Neural crest cell (in vitro differentiated cells): ENCODE measurements at places on chromosomes 1 and 21. TPM values are rescaled to one million over a fixed set of nuclear protein-coding genes. Genes with fewer than 3 reads are reported as not detected.
A peak's percentile ranks its signal among the peaks of the same experiment; 100 is the strongest.

Gene GCSAML
- total RNA-seq, result not detected in 2 replicates

Gene DYRK3
- 12.5 and 13.3 TPM in 2 replicates for total RNA-seq

Gene TUFT1
- 7.5 TPM in 2 replicates for total RNA-seq

Gene KLF17
- 0.34 TPM in 1 of 2 replicates, not detected in the other for total RNA-seq

Gene FCRL2
- not detected in 2 replicates for total RNA-seq

Gene KRTAP7-1
- not detected in 2 replicates for total RNA-seq

Gene GNG12
- total RNA-seq, result 18.4 and 18.5 TPM in 2 replicates

Gene OR2W3
- 0.75 and 0.96 TPM in 2 replicates for total RNA-seq

DNA sequence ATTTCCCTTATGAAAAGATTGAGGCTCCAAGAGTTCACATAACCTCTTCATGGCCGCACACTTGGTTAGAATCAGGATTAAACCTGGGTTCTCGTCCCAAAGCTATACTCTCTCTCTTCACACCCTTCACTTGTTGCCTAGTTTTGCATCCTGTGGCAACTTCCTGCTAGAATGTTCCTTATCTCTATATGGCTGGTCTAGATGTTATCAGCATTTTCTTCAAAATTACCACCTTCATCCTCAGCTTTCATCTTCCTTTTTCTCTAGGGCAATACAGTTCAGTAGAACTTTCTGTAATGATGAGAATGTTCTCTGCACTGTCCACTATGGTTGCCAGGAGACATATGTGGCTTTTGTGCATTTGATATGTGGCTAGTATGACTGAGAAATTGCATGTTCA, 31.1 kb upstream of the BCAR3 start:
- H3K27ac ChIP-seq, result no peak overlapping the region
- no peak overlapping the region for H3K4me3 ChIP-seq
- H3K36me3 ChIP-seq, result no peaks in the 10 kb centered on the region
- H3K27me3 ChIP-seq, result no peaks in the 10 kb centered on the region

DNA sequence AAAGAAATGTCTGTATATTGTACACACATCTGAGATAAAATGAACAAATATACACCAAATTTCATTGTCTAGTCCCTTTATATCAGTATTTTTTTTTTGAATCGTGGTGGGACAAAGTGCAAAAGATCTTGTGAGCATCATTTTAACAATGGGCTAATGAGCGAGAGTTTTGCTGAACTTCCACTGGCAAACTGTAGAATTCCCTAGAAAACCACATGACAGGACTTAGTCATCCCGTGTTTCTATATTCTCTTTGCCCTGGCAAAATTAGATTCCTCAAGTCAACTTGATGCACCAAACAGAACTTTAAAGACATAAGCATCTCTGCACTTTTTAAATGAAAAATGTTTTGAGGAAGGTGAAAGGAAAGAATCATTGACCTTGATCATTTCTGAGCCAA, 488.2 kb upstream of the PTBP2 start:
- H3K27me3 ChIP-seq, result no peaks in the 10 kb centered on the region
- peaks cover 17% of the 10 kb centered on the region for H3K4me1 ChIP-seq
- no peak overlapping the region for H3K4me3 ChIP-seq

GRCh38 chr1:97196825-97197516, 475.4 kb downstream of the PTBP2 start:
- no peak overlapping the region for H3K4me3 ChIP-seq
- peaks cover 3% of the 10 kb centered on the region for H3K4me1 ChIP-seq
- no peaks in the 10 kb centered on the region for H3K27me3 ChIP-seq
- H3K27ac ChIP-seq, result no peak overlapping the region

DNA sequence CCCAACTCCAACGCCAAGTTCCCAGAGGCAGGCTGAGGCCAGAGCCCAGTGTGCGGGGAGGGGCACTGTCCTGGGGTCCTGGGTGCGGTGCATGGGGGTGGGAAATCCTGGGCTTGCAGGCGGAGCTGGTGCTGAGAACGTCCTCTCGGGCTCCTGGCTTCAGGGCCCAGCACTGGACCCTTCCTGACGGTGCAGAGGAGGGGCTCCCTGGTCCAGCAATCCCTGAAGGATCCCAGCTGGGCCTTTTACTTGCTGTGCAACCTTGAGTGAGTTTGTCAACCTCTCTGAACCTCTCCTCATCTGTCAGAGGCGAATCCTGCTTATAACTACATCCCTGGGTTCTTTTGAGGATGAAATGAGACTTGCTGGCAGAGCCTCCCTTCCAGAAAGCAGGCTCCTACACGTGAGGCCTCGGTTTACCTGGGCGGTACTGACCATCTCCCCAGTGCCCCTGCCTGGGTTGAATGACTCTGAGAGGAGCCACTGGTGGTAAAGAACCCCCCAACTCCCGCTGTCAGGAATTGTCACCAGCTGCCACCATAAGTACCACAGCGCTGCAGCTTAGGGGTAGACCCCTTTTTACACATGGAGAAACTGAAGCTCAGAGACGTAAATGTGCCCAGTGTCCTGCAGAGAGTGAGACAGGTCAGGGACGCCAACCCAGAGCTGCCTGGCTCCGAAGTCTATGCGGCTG, 77.3 kb downstream of the DHRS3 start:
- H3K36me3 ChIP-seq, result no peaks in the 10 kb centered on the region
- DNase-seq, result no peak
- no peak overlapping the region for H3K27ac ChIP-seq
- H3K27me3 ChIP-seq, result no peaks in the 10 kb centered on the region
- H3K4me1 ChIP-seq, result peaks cover 25% of the 10 kb centered on the region

GRCh38 chr1:25485536-25486411, 55.1 kb downstream of the MACO1 start:
- no peak overlapping the region for H3K4me3 ChIP-seq
- H3K36me3 ChIP-seq, result peaks cover 7% of the 10 kb centered on the region
- H3K27ac ChIP-seq, result no peak overlapping the region
- DNase-seq, result no peak
- H3K27me3 ChIP-seq, result no peaks in the 10 kb centered on the region

GRCh38 chr1:29052941-29053340, 70.8 kb downstream of the TMEM200B start:
- DNase-seq, result no peak
- H3K27me3 ChIP-seq, result no peaks in the 10 kb centered on the region
- no peaks in the 10 kb centered on the region for H3K4me1 ChIP-seq
- H3K4me3 ChIP-seq, result no peak overlapping the region
- no peaks in the 10 kb centered on the region for H3K36me3 ChIP-seq
- H3K27ac ChIP-seq, result peak overlapping the region; percentile 44

DNA sequence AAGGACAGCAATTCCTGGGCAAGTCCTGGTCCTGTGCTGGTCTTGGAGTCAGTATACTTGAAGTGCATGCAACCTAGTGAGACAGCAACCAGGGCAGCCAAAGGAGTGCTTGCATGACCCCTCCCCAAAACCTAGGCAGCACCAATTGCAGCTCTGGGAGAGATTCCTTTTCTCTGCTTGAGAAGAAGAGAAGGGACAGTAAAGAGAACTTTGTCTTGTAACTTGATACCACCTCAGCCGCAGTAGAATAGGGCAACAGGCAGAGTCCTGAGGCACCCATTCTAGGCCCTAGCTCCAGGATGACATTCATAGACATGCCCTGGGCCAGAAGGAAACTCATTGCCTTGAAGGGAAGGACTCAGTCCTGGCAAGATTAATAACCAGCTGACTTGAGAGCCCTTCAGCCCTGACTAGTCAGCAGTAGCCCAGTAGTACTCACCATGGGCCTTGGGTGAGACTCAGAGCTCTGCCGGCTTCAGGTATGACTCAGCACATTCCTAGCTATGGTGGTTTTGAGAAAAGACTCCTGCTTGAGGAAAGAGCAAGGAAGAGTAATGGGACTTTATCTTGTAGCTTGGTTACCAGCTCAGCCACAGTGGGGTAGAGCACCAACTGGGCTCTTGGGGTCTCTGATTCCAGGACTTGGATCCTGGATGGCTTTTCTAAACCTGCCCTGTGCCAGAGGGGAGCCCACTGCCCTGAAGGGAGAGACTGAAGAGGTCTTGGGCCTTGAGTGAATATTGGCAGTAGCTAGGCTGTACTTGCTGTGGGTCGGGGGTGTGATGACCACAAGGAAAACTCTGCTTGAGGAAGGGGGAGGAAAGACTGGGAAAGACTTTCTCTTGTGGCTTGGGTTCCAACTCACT, 51.7 kb upstream of the ACADM start:
- peaks cover 34% of the 10 kb centered on the region for H3K4me1 ChIP-seq
- H3K27ac ChIP-seq, result peak overlapping the region; percentile 84
- H3K4me3 ChIP-seq, result no peak overlapping the region
